CD4-positive, alpha-beta T cell treated with Interleukin-6 for 4 hours (primary cell): ENCODE measurements at places on chromosomes 2 and 18.
A peak's percentile ranks its signal among the peaks of the same experiment; 100 is the strongest.

GRCh38 chr2:230582851-230583283, 129.8 kb upstream of the CAB39 start:
- no peak for DNase-seq

- DNase-seq, result no peak
Measured at GRCh38 chr18:35938562-35938961, 33.9 kb upstream of the RMP24 start.

DNA sequence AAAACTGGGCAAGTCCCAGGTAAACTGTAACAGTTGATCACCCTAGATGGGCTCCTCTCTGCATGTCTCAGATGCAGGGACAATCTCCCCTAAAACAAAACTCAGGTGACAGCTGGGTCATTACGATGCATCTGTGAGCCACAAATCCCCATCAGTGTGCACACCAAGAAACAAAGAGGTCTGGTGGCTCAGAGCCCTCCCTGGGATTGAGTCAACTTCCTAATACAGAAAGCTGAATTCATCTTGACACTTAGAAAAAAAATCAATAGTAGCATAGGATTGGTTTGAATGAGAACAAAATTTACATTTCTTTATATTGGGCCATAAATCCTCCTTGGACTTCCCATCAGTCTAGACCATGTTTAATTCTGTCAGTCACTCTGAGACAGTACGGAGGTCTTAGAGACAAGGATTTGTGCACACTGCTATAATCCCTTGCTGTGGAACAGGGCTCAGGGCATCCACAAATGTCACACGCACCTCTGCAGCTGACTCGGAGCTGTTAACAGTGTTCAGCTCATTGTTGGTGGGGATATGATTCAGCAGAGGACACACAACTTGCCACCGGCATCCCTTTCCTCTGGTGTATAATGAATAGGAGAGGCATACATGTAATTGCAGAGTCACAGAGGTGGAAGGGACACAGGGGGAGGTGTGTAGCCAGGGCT, 44.5 kb upstream of the DAPL1 start:
- DNase-seq, result no peak

DNA sequence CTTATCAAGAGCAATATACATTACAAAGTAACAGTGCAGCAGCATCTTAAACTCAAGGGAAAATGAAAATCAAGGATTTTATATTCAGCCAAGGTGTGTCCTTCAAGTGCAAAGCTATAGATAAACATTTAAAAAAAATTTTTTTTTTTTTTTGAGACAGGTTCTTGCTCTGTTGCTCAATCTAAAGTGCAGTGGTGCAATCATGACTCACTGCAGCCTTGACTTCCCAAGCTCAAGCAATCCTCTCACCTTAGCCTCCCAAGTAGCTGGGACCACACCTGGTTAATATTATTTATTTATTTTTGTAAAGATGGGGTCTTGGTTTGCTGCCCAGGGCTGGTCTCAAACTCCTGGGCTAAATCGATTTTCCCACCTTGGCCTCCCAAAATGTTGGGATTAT, 9.0 kb downstream of the CDKL4 start:
- DNase-seq, result no peak

GRCh38 chr2:120206022-120206581, 17.1 kb downstream of the TMEM185B start:
- DNase-seq, result peak; percentile 58

DNA sequence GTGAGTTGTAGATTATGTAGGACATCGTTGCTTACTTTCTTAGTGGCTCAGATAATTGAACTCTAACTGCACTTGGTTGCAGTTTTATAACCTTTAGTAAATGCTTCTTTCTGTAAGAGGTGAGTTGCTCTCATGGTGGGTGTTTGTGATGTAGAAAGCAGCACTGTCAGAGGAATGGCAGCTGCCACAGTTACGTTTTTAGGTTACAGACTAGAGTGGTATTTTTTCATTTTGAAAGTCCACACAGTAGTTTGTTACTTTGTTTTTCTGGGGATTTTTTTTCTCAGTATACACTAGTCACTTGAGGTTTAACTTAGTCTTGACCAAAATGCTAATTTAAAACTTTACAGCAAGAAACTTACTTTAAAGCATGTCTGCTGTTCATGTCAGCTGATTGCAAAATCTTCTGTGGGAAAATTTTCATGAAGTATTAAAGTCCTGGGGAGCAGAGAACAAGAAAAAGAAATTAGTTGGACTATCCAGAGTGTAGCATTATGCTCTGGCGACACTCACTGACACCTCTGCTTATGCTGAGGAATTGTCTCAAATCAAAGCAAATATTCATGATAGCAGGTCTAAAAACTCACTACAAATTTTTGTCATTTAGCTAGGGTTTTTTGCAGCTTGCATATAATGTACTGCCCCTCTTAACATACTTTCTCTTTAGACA, 14.8 kb downstream of the AFTPH start:
- no peak for DNase-seq

DNA sequence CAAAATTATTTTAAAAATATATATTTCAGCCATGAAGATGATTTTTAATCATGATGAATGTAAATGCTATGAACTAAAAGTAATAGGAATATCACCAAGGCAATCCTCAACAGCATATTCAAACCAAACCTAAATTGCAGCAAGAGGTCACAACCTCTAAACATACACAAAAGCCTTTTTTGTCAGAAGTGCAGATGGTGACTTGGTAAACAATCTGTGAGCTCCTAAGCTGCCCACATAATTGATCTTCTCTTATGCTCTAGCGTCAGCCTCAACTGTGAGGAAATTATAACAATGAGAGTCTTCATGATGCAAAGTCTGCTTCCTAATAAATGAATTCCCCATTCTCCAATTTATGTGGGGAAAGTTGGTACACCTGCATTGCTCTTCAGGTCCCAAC, 113.2 kb downstream of the TSN start:
- DNase-seq, result no peak

DNA sequence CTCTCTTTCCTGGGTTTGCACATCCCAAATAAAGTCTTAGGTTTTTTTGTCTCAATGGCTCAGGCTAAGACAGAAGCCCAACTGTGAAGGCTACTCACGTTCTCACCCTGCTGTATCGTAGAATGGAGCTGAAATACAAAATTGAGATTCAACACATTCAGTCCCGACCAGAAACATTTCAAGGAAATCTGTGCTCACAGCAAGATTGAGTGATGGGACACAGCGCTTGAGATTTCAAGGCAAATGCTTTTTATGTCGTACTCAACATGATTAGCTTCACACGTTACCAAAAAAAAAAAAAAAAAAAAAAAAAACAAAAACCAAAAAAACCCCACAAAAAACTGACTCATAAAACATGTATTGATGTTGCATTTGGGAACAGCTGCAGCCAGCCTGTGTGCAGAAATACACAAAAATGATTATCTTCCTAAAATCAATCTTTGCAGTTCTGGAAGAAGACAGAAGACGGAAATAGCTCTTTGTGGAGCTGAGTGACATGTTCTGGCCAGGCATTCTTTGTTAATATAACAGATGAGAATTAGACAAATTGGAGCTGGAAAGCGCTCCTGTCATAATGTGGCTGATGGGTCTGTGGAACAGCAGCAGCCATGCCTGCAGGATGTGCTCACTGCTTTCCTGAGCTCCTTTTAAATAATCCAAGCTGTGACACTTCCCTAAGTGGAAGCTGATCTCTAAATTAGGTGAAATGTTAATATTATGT, 453.2 kb downstream of the LPIN1 start:
- DNase-seq, result no peak

DNA sequence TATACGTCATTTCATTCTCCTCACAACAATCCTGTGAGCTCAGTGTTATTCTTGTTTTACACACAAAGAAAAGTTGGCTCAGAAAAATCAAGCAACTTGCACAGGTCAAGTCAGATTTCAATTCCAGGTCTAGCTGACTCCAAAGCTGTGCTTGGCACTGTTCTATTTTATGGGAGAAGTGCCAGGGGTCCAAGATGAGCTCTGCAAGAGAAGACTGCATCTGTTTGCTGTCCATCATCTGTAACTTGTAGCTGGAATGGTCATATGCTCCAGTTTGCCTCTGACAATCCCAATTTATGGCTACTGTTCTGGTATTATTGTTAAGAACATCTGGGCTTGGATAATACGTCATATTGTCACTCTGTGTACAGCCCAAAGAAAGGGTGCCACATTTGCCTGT, 28.9 kb downstream of the KCNF1 start:
- no peak for DNase-seq

- DNase-seq, result no peak
Measured at GRCh38 chr2:48845684-48846083, 90.2 kb upstream of the LHCGR start.

- DNase-seq, result no peak
Measured at GRCh38 chr2:80579756-80580155, 275.2 kb upstream of the LRRTM1 start.

- no peak for DNase-seq
Measured at GRCh38 chr2:199602271-199602895, 144.6 kb upstream of the SATB2 start.

DNA sequence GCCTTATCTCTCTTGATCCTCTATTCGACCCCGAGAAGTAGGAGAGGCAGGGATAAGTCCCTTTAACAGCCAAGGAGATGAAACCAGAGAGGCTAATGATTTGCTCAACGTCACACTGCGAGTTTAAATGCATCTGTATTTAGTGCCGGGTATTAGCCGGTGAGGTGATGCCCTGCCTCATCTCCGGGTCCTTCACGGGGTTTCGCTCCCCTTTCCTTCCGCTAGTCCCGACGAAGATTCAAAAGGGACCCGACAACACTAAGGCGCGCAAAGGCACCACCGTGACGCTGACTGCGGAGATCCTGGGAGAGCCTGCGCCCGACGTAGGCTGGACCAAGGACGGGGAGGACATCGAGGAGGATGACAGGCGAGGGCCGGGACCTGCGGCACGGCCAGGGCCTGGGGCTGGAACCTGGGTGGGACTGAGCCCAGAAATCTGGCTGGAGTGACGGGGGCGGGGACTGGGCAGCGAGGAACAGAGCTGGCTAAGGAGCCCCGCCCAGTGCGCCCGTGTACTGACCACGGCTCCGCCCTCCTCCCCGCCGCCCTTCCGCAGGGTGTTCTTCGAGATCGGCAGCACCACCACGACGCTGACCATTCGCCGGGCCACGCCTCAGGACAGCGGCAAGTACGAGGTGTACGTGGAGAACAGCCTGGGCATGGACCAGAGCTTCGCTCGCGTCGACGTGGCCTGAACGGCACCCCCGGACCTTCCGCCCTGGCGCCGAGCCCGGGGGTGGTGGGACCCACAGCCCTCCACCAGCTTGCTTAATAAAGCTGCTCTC, 1.0 kb upstream of the GMPPA start:
- peak; percentile 43 for DNase-seq

DNA sequence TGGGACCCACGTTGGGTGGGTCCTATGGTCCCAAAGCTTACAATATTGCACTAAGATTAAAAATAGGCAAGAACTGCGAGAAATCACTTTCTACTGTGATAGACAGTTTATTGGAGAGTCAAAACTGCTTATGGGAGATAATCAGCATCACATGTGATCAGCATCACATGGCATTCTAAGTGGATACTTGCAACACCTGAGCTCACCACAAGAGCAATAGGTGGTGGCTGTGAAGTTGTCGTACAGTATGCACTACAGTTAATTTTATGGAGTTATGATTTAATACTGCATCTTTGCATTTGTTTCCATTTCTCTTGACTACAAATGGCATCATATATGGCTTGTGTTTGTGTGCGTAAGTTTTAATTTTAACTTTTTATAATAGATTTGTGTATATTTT, 11.6 kb downstream of the PNO1 start:
- no peak for DNase-seq

GRCh38 chr18:70496353-70497294, 207.8 kb downstream of the SOCS6 start:
- no peak for DNase-seq

GRCh38 chr2:39524061-39524460, 87.0 kb upstream of the MAP4K3 start:
- no peak for DNase-seq

DNA sequence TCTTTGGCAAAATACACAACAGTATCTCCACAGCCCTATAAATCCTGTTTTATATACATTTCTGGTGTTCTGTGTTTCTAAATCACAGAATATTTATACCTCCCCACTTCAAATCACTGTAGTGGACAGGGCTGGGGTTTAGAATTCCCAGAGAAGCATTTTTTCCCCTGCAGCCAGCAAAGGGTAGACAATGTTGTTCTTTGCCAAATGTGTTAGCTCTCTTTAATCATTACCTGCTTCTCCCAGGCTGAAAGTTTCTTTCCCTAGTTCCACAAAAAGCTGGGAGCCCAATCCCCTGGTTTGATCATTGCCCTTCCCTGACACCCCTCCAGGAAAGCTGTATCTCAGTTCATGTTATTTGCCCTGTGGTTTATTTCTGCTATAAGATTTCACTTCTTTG, 520.0 kb upstream of the SPHKAP start:
- DNase-seq, result no peak

DNA sequence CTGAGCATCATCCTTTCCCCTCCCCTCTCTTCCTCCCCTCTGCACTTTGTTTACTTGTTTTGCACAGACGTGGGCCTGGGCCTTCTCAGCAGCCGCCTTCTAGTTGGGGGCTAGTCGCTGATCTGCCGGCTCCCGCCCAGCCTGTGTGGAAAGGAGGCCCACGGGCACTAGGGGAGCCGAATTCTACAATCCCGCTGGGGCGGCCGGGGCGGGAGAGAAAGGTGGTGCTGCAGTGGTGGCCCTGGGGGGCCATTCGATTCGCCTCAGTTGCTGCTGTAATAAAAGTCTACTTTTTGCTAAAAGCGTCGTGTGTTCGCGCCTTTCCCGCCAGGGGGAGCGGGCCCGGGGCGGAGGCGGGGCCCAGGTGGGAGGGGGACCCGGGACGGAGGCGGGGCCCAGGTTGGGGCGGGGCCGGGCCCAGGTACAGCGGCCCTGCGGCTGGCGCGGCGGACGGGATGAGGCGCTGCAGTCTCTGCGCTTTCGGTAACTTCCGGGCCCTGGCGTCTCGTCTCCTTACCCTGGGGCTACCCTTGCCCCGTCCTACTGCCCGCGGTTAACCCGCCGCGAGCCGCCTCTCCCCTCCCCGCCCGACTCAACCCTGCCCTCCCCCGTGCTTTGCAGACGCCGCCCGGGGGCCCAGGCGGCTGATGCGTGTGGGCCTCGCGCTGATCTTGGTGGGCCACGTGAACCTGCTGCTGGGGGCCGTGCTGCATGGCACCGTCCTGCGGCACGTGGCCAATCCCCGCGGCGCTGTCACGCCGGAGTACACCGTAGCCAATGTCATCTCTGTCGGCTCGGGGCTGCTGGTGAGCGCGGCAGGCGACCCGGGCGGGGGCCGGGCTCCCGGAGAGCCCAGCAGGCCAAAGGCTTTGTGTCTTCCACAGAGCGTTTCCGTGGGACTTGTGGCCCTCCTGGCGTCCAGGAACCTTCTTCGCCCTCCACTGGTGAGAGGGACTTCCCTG, at the start of gene KRTCAP3:
TSS of gene KRTCAP3 (plus strand) at position 424 of the 962 bp plus-strand sequence. CDS start at position 456, 32 bp downstream.
- peak; percentile 73 for DNase-seq

DNA sequence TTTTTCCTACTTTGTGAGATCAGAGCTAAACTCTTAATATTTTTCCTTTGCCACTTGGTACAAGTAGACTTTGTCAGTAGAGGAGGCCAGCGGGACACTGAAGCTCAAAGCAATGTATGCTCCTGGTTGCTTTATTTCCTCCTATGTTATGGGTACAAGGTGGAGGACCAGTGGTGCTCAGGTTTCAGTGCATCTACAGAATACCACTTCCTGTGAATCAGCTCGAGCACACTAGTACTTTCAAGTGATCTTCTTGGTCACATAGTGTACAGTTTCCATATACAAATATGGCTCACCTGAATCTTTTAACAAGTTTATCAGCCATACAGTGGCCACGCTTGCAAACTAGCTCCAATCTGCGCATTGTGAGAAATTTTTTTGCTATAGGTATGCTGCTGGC, 1674.8 kb upstream of the TMEFF2 start:
- DNase-seq, result no peak

GRCh38 chr18:8177330-8178016, 431.8 kb upstream of the RAB12 start:
- no peak for DNase-seq
